ENCODE measurements at places on chromosomes 2 and 18. TPM values are rescaled to one million over a fixed set of nuclear protein-coding genes. Genes with fewer than 3 reads are reported as not detected.

- no peak overlapping the region for H3K4me3 ChIP-seq
- DNase-seq = no peak
- H3K36me3 ChIP-seq = peaks cover 6% of the 10 kb centered on the region
- peaks cover 25% of the 10 kb centered on the region for H3K4me1 ChIP-seq
- peak overlapping the region; percentile 61 for H3K27ac ChIP-seq
Measured at GRCh38 chr18:2961821-2962220, 51.1 kb downstream of the LPIN2 start.

GRCh38 chr2:2656115-2657011, 325.3 kb upstream of the MYT1L start:
- no peaks in the 10 kb centered on the region for H3K4me1 ChIP-seq
- H3K27me3 ChIP-seq = no peaks in the 10 kb centered on the region
- no peak overlapping the region for H3K4me3 ChIP-seq

- DNase-seq = peak; percentile 67
- H3K4me1 ChIP-seq = no peaks in the 10 kb centered on the region
- no peaks in the 10 kb centered on the region for H3K36me3 ChIP-seq
- H3K27me3 ChIP-seq = no peaks in the 10 kb centered on the region
- H3K27ac ChIP-seq = peak overlapping the region; percentile 2
- H3K4me3 ChIP-seq = no peak overlapping the region
Measured at GRCh38 chr18:70536370-70537062, 247.7 kb downstream of the SOCS6 start.

DNA sequence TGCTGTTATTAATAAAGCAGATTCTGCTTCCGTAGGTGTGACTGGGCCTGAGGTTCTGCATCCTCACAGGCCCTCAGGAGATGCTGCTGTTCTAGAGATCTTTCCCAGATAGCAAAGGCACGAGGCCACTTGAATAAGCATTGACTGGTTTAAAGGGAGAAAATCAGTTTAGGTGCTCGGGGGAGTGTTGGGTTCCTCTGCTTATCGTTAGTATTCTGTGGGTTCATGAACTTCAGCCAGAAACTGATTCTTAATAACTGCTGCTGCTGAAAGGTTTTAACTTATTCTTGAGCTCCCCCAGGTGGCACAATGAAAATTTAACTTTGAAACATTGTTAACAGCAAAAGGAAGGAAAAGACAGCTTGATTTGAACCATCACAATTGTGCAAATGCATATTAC, 56.9 kb downstream of the ITGA6 start:
- peak overlapping the region; percentile 27 for H3K27ac ChIP-seq
- H3K4me3 ChIP-seq = no peak overlapping the region
- no peaks in the 10 kb centered on the region for H3K27me3 ChIP-seq
- no peaks in the 10 kb centered on the region for H3K4me1 ChIP-seq
- peaks cover 38% of the 10 kb centered on the region for H3K36me3 ChIP-seq
- peak; percentile 48 for DNase-seq

- H3K36me3 ChIP-seq = no peaks in the 10 kb centered on the region
- no peak overlapping the region for H3K27ac ChIP-seq
- DNase-seq = no peak
- H3K27me3 ChIP-seq = no peaks in the 10 kb centered on the region
Measured at GRCh38 chr18:12569791-12570190, 88.1 kb downstream of the SPIRE1 start.

ABCG5 gene
- 2.3 TPM for polyA plus RNA-seq

ASIC4 gene
- polyA plus RNA-seq = not detected

DNA sequence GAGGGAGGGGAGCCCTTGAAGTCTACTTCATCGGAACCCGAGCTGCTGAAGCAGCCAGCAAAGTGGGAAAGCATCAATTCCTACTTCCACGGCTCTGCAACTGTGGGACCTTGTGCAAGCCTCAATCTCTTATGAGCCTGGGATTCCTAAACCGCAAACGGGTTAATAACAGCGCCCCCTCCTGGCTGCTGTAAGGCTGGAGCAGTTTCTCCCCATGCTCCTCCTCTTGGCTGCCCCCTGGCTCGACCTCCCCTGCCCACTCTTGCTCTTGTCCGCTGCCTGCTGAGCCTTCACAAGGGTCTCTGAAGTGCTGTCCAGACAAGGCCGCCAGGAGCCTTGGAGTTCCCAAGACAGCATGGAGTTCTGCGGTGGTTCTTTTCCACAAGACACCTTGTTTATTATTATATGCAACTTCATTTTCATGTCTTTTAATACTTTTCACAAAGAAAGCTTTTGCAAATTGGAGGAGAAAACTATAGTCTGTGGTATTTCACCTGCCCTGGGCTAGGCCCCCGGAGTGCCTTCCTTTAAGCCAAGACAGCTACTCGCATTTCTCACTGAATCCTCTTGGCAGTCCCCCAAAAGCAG, 157.2 kb downstream of the DDX1 start:
- no peak overlapping the region for H3K27ac ChIP-seq
- H3K36me3 ChIP-seq = no peaks in the 10 kb centered on the region
- DNase-seq = peak; percentile 53
- peaks cover 3% of the 10 kb centered on the region for H3K4me1 ChIP-seq

GRCh38 chr2:145220496-145220895, 700.6 kb upstream of the ZEB2 start:
- no peak for DNase-seq
- no peak overlapping the region for H3K4me3 ChIP-seq
- no peaks in the 10 kb centered on the region for H3K4me1 ChIP-seq
- H3K27ac ChIP-seq = no peak overlapping the region

- H3K4me3 ChIP-seq = no peak overlapping the region
- no peaks in the 10 kb centered on the region for H3K36me3 ChIP-seq
- DNase-seq = peak; percentile 49
Measured at GRCh38 chr2:59888015-59888414, 665.4 kb downstream of the BCL11A start.

CD8B2 gene
- polyA plus RNA-seq = not detected

DNA sequence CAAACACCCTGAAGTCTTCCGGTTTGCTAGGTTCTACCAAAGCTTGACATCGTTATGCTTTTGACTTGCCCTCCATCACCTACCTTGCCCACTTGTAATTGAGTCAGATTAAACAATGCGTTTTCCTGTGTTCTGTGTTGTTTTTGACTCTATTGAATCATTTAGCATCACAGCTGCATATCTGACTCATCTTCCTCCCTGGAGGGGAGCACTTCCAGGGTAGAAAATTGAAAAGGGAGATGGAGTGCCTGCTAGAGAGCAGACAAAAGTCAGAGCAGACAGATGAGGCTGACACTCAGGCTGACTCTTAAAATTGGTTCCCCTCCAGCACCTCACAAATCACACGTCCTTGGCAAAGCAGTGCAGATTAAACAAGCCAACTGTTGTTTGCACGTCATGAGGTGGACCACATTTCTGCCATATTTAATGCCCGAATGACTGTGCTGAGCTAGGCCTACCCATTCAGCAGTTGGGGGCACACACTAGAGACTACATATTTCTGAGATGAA, 2.2 kb downstream of the MPP4 start:
- H3K4me1 ChIP-seq = no peaks in the 10 kb centered on the region
- no peaks in the 10 kb centered on the region for H3K27me3 ChIP-seq
- peaks cover 4% of the 10 kb centered on the region for H3K36me3 ChIP-seq
- no peak overlapping the region for H3K27ac ChIP-seq
- no peak overlapping the region for H3K4me3 ChIP-seq

DNA sequence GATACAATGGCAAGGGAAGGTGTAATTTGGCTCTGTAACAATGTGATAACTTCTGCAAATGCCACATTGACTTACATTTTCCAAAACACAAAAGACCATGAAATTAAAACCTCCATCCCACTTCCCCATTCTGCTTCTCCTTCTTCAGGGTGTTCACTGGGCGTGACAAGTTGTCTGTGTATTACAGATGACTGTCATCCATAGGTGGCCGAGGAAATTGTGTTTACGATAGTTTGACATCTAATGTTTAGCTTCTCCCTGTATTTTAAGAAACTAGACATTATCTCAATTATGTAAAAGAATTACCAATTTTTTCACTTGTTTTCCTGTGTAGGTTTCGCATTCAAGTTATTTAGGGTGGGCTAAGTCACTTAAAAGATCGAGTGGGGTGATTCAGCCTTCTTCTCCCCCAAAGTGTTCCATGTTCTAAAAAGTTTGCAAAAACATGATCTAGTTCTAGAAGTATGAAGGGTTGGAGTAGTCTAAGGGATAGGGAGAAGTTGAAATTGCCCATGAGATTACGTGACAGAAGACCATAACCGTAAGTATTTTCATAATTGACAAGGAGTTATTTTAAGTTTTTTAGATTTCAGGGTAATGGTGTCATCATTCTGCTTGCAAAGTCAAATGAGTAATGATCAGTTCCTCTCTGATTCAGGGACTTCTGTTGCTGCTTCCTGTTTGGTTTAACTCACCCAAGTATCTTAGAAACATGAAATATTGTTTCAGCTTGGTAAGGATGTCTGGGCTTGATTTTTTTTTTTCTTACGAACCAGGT, 25.2 kb upstream of the CYTIP start:
- DNase-seq = no peak
- H3K4me3 ChIP-seq = no peak overlapping the region
- no peaks in the 10 kb centered on the region for H3K36me3 ChIP-seq
- no peaks in the 10 kb centered on the region for H3K27me3 ChIP-seq
- H3K27ac ChIP-seq = peak overlapping the region; percentile 26

- DNase-seq = no peak
- peaks cover 13% of the 10 kb centered on the region for H3K4me1 ChIP-seq
- no peaks in the 10 kb centered on the region for H3K36me3 ChIP-seq
- peak overlapping the region; percentile 89 for H3K4me3 ChIP-seq
- H3K27me3 ChIP-seq = no peaks in the 10 kb centered on the region
Measured at GRCh38 chr2:199955007-199955338, 318 bp downstream of the TYW5 start.

LCLAT1 gene
- 2.9 TPM for polyA plus RNA-seq

- peaks cover 7% of the 10 kb centered on the region for H3K4me1 ChIP-seq
- H3K27me3 ChIP-seq = no peaks in the 10 kb centered on the region
- H3K27ac ChIP-seq = no peak overlapping the region
- peak; percentile 51 for DNase-seq
- no peak overlapping the region for H3K4me3 ChIP-seq
Measured at GRCh38 chr18:12464731-12465130, 57.0 kb downstream of the PRELID3A start.

OTX1 gene
- polyA plus RNA-seq = not detected

PARD6G gene
- 1.4 TPM for polyA plus RNA-seq

- H3K4me3 ChIP-seq = no peak overlapping the region
- no peaks in the 10 kb centered on the region for H3K27me3 ChIP-seq
- no peaks in the 10 kb centered on the region for H3K36me3 ChIP-seq
- peak; percentile 52 for DNase-seq
- peak overlapping the region; percentile 14 for H3K27ac ChIP-seq
Measured at GRCh38 chr2:88161446-88162244, 8.5 kb upstream of the THNSL2 start.

GRCh38 chr18:4074647-4075046, 380.5 kb downstream of the DLGAP1 start:
- no peak overlapping the region for H3K27ac ChIP-seq
- DNase-seq = no peak
- H3K36me3 ChIP-seq = no peaks in the 10 kb centered on the region
- H3K4me1 ChIP-seq = no peaks in the 10 kb centered on the region
- H3K27me3 ChIP-seq = no peaks in the 10 kb centered on the region

GRCh38 chr2:195795879-195796278, 138.9 kb downstream of the SLC39A10 start:
- DNase-seq = no peak
- H3K36me3 ChIP-seq = no peaks in the 10 kb centered on the region
- H3K4me1 ChIP-seq = no peaks in the 10 kb centered on the region
- no peak overlapping the region for H3K27ac ChIP-seq

HOXD12 gene
- polyA plus RNA-seq = not detected

GRCh38 chr2:217650229-217650628, 352.6 kb downstream of the TNS1 start:
- no peak overlapping the region for H3K27ac ChIP-seq
- no peak for DNase-seq
- no peak overlapping the region for H3K4me3 ChIP-seq
- H3K4me1 ChIP-seq = no peaks in the 10 kb centered on the region
- H3K36me3 ChIP-seq = no peaks in the 10 kb centered on the region

SULT1C4 gene
- polyA plus RNA-seq = 1.1 TPM

DNA sequence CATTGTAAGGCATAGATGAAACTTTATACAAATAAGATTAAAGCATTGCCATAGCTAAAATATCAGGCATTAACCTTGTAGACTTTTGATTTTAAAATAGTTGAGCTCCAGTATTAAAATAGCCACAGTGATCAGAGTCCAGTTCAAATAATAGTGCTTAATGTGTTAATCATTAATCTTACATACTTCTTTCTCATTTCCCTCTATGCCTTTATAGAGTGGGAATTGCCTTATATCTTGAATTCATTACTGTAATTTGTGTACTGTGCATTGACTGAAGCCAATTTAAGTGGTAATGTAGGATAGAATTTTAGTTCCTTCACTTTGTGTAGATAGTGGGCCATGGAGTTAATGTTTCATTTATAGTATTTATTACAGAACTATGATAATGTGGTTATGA, 549.2 kb upstream of the VWC2L start:
- no peaks in the 10 kb centered on the region for H3K4me1 ChIP-seq
- DNase-seq = peak; percentile 8
- H3K27ac ChIP-seq = no peak overlapping the region
- no peak overlapping the region for H3K4me3 ChIP-seq

UBXN4 gene
- 129 TPM for polyA plus RNA-seq

GRCh38 chr2:46383113-46383395, 85.8 kb downstream of the EPAS1 start:
- no peaks in the 10 kb centered on the region for H3K27me3 ChIP-seq
- H3K4me3 ChIP-seq = no peak overlapping the region
- H3K4me1 ChIP-seq = no peaks in the 10 kb centered on the region
- DNase-seq = no peak
- no peak overlapping the region for H3K27ac ChIP-seq

ZBTB14 gene
- polyA plus RNA-seq = 5.4 TPM

GRCh38 chr18:7974200-7974874, 407.2 kb downstream of the PTPRM start:
- no peaks in the 10 kb centered on the region for H3K4me1 ChIP-seq
- H3K36me3 ChIP-seq = no peaks in the 10 kb centered on the region
- no peak overlapping the region for H3K4me3 ChIP-seq
- no peak for DNase-seq

- H3K27me3 ChIP-seq = no peaks in the 10 kb centered on the region
- H3K27ac ChIP-seq = no peak overlapping the region
- no peaks in the 10 kb centered on the region for H3K4me1 ChIP-seq
- no peak for DNase-seq
Measured at GRCh38 chr2:100194951-100195350, 52.6 kb upstream of the AFF3 start.

PIEZO2 gene
- 1.8 TPM for polyA plus RNA-seq

DNA sequence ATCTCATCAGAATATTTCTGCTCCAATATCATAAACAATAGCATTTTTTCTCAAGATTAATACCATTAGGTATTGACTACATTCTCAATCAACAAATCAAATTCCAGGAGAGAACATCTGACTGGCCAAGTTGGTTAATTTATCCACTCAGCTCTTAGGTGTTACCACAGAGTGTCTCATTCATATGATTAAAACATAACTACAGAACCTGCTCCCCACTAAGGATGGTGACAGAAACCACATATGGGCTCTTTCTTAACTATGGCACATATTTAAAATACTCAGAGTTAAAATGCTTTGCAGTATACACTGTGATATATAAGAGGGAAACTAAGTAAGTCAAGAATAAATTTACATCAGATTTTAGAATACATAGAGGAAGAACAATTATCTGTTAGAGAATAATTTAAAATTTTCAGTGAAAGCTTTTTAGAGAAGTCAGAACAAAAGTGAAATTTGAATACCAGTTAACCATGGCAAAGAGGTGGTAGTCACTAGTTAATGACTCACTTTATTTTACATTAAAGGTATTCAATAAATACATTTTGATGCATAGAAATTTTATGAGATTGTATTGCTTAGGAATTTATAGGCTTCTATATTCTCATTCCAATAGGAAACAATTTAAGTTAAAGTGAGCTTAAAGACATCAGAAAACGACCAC, 1120.8 kb upstream of the TMEFF2 start:
- no peak overlapping the region for H3K4me3 ChIP-seq
- no peaks in the 10 kb centered on the region for H3K4me1 ChIP-seq
- no peak for DNase-seq
- no peaks in the 10 kb centered on the region for H3K36me3 ChIP-seq

Data from small intestine (tissue), 16 donors.